ENCODE measurements at places on chromosomes 6 and 20. TPM values are rescaled to one million over a fixed set of nuclear protein-coding genes. Genes with fewer than 3 reads are reported as not detected.

STK38 gene
- 27.6 TPM for total RNA-seq

OOEP gene
- not detected for total RNA-seq

KCNK5 gene
- total RNA-seq = 9.5 TPM

ATP5F1E gene
- 124 TPM for total RNA-seq

PPT2 gene
- 120 TPM for total RNA-seq

TMEM30A gene
- total RNA-seq = 63.1 TPM

MMP24 gene
- total RNA-seq = not detected

LTA gene
- total RNA-seq = not detected

ASIP gene
- total RNA-seq = not detected

IPCEF1 gene
- total RNA-seq = 2.3 TPM

PAQR8 gene
- total RNA-seq = 3.4 TPM

CRNKL1 gene
- total RNA-seq = 51.8 TPM

CALHM6 gene
- total RNA-seq = 0.30 TPM

SLC26A8 gene
- total RNA-seq = not detected

GLP1R gene
- total RNA-seq = not detected

ISM1 gene
- total RNA-seq = 0.05 TPM

ADGRF5 gene
- total RNA-seq = 0.30 TPM

ABHD16B gene
- not detected for total RNA-seq

IP6K3 gene
- 10.3 TPM for total RNA-seq

ANGPT4 gene
- not detected for total RNA-seq

SLC22A2 gene
- 0.02 TPM for total RNA-seq

OPN5 gene
- not detected for total RNA-seq

HDGFL1 gene
- not detected for total RNA-seq

STX11 gene
- 16.1 TPM for total RNA-seq

CNBD2 gene
- total RNA-seq = 5.3 TPM

CST7 gene
- not detected for total RNA-seq

NKX2-2 gene
- not detected for total RNA-seq

COL21A1 gene
- 1.2 TPM for total RNA-seq

CCN6 gene
- not detected for total RNA-seq

COX4I2 gene
- not detected for total RNA-seq

OR2J3 gene
- total RNA-seq = not detected

MEI4 gene
- total RNA-seq = not detected

CAP2 gene
- 15.1 TPM for total RNA-seq

DLL1 gene
- 12.6 TPM for total RNA-seq

ENPP5 gene
- total RNA-seq = not detected

MAP3K4 gene
- total RNA-seq = 44.7 TPM

OXT gene
- total RNA-seq = not detected

NRSN1 gene
- total RNA-seq = not detected

SNAP91 gene
- total RNA-seq = not detected

ACTL10 gene
- not detected for total RNA-seq

HTR1E gene
- total RNA-seq = not detected

CTCFL gene
- total RNA-seq = not detected

RBCK1 gene
- 26.1 TPM for total RNA-seq

BPIFB1 gene
- total RNA-seq = not detected

SOX4 gene
- total RNA-seq = 33.9 TPM

MYO6 gene
- total RNA-seq = 6.9 TPM

EDN3 gene
- 92.5 TPM for total RNA-seq

ITPR3 gene
- total RNA-seq = 2.6 TPM

PROKR2 gene
- not detected for total RNA-seq

TFAP2D gene
- not detected for total RNA-seq

KCNQ5 gene
- not detected for total RNA-seq

FIG4 gene
- 5.6 TPM for total RNA-seq

FYN gene
- total RNA-seq = 67.1 TPM

GMPR gene
- 28.7 TPM for total RNA-seq

NEU1 gene
- 21.2 TPM for total RNA-seq

TRIM40 gene
- not detected for total RNA-seq

UTRN gene
- total RNA-seq = 67.8 TPM

OR14J1 gene
- total RNA-seq = not detected

VTA1 gene
- 87.2 TPM for total RNA-seq

Data from SJCRH30 (cell line).